Activated CD8-positive, alpha-beta memory T cell treated with anti-CD3 and anti-CD28 coated beads for 1 hour (primary cell): ENCODE measurements at places on chromosomes 7 and 10.

DNA sequence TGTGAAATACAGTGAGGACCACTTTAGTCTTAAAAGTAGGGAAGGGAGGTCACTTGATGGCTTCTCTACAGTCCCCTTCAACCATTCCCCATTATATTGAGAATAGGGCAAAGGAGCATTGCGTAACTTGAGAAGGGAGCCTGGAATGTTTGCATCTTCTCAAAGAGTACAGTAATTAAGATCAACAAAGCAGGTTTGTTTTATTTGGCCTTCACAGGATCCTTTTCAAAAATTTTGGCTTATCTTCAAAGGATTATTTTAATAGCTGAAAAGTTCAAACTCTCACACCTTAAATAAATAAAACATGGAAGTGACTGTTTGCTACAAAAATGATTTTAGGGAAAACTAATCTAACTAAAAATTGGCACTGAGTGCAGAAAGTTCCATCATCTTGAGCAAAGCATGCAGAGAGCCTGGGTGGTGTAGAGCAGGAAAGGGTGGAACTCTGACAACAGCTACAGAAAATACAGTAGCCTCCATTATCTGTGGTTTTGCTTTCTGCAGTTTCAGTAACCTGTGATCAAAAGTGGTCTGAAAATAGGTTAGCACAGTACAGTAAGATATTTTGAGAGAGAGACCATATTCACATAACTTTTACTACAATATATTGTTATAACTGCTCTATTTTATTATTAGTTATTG lies 214.0 kb downstream of the MDFIC start:
- DNase-seq, result no peak

- DNase-seq, result no peak
Measured at GRCh38 chr7:22425361-22425760, 68.4 kb upstream of the RAPGEF5 start.

DNA sequence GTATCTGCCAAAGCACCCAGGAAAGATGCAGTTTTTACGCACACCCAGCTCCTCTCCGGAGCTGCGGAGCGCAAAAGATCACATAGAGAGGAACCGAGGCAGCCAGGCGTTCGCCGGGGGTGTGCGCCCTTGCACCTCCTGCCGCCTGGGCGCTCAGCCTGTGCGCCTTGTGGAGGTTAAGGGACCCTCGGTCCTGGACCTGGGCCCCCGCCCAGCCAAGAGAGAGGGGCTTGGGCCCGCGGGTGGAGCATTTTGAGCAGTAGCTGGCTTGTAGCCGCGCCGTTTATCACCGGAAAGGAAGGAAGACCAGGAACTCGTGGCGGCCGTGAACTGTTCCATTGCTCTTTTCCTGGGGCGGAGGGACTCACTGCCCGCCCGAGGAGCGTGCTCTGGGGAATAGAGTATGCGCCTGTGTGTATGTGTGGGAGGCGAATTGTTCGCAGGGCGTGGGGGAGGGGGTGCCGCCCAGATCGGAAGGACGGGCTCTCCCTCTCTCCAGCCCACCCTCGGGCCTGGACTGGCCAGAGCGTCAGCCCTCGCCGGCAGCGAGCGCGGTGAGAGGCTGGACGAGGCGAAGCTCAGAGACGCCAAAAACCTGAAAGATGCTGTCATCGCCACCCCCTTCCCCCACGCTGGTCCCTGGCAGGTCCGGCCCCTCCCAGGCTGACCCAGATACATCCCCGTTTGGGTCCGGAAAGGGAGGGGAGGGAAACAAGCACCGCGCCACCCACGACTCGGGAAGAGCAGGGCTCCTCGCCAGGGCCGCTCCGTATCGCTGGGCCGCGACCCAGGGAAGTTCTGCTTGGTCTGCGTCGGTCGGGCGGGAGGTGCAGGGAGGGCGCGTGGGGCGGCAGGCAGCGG lies 1.2 kb upstream of the WNT2 start:
- no peak for DNase-seq

GRCh38 chr7:387132-388022 lies 97.4 kb downstream of the FOXL3 start:
- no peak for DNase-seq

- DNase-seq, result no peak
Measured at GRCh38 chr10:35848412-35848811, 206.3 kb upstream of the FZD8 start.

DNA sequence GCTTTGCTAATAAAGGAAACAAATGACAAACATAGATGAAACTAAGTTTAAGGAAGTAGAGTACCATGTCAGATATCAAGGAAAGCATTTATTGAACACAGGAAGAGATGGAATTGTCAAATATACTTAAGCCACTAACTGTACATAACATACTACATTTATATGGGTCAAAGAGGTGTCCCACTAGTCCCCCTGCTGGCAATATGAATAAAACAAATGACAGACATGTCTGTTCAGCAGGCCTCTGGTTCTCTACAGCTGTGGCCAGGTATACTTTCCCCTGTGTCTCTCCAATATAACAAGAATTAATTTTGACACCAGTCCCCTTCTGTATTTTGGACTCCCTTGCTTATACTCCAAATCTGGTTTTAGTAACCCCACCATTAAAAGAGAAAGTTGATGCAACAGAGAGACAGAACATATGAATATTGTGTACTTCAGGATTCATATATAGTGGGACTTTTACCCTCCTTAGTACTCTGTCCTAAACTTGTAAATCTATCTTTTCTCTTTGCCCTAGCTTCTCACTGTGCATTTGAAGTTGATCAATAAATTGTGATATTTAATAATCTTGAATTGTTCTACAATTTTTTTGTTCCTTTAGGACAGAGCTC lies 42.9 kb downstream of the CD36 start:
- DNase-seq, result no peak

DNA sequence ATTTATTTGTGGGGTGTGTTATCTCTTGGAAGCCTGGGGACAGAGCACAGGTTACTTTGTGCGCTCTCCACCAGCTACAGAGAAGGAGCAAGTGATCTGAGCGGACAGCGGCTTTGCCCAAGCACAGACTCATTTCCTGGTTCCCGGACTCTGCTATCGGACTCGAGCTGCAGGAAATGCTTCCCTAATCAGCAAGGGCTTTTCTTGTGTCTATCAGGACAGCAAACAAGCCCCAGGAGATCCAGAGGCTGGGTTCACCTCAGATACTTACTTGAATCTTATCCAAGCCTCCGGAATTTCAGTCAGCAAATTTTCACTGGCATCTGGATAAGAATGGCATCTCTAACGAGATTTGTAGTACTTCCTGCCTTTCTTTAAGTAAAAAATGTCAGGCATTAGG lies 27.8 kb downstream of the MRC1 start:
- DNase-seq, result no peak

DNA sequence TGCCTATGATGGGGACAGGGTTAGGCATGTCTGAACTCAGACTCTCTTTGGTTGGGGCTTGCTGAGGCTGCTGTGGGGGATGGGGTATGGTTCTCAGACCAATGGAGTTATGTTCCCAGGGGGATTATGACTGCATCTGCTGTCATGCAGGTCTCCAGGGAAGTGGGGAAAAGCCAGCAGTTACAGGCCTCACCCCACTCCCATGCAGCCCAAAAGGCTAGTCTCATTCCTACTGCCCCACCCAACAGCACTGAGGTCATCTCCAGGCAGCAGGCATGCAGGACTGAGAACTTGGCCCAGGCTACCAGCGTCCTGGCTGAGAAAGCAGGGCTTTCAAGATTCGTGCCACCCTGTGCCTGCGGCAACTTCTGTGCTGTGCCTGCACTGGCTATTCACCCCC lies 373.3 kb downstream of the HTR7 start:
- no peak for DNase-seq

- no peak for DNase-seq
Measured at GRCh38 chr10:124313374-124313773, 105.3 kb downstream of the OAT start.

DNA sequence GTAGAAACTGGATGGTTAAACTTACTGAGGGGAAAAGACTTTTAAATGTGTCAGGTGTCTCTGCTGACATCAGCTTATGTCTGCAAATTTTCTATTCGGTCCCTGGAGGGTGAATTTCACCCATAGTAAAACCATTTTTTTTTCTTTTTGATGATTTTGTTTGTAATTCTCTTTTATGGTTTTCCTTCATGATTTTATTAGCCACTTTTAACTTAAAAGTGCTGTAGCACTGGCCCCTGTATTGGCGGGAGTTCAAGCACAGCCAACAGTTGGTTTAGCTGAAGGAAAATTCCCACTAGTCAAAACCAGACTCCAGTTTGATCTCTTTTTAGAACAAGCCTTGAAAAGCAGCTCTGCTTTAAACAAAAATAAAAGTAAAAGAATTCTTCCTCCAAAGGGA lies 5.0 kb upstream of the ITGA8 start:
- no peak for DNase-seq

GRCh38 chr10:24882047-24882698 lies 70.2 kb downstream of the PRTFDC1 start:
- no peak for DNase-seq

DNA sequence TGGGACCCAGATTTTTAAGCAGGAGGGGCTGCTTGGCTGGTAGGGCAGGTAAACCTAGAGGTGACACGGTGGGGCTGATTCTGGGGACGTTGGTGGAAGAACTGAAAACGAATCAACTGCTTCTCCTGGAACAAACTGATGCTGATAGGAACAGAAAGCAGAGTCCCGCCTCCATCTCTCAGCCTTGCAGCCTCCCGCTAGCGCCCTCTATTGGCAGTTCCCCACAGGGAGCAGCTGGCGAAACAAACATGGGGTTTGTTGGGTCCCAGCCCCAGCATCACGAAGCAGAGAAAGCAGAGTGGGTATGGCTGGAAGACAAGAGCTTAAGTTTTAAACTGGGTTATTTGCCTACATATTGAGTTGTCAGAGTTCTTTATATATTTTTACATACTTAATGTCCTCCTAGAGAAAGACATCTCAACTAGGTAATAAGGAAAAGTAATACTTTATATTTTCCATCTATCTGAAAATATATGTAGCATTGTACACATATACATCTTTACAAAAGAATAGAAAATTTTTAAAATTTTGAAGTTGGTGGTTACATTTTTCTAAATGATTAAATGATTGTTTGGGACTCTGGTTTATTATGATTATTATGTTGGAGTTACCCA lies 42.3 kb upstream of the FOXI2 start:
- no peak for DNase-seq

DNA sequence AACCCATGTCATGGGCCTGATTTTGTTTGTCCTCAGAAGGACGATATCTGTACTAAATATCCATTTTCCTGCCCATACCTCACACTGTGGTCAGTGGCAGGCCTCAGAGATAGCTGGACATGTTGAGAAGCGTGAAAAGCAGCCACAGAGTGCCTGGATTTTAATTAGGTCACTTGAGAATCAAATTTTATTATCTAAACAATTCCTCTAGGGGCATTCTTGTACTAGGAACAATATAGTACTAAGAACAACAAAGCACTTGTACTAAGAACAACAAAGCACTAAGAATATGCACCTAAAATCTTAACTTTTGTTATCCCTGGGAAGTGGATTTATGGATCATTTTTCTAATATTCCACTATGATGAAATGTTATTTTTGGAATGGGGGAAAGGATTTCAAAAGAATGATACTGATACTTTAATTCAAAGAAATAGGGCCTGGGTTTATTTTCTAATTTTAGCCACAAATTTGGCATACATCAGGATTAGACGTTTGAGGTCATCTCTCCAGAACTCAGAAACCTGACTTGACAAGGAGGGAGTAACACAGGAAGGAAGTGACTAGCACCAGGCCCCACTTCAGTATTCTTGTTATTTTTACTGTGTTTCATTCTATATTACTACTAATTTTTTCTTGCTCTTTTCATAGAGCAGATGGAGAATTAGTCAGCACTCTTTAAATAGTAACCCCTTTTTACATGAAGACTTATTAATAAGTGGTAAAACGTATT lies 112.2 kb downstream of the EXOC4 start:
- DNase-seq, result no peak

GRCh38 chr10:17479822-17480221 lies 25.4 kb upstream of the ST8SIA6 start:
- DNase-seq, result no peak

- no peak for DNase-seq
Measured at GRCh38 chr7:41874201-41874785, 171.4 kb upstream of the INHBA start.

DNA sequence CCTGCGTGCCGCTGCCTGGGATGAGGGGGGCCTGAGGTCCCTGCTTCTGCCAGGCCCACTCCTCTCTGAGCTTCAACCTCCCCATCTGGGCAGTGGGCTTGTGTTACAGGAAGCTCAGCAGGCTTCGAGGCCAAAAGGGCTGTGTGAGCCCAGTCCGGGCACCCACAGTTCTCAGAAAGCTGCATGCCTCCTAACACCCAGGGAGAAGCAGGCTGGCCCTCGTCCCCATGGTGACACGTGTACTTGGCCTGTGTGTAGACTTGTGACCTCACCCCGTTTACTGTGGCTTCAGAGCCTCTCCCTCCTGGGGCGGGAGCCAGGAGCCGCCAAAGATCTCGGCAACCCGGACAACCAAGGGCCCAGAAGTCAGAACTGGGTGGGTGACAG lies 2.2 kb upstream of the GRIFIN start:
- no peak for DNase-seq

DNA sequence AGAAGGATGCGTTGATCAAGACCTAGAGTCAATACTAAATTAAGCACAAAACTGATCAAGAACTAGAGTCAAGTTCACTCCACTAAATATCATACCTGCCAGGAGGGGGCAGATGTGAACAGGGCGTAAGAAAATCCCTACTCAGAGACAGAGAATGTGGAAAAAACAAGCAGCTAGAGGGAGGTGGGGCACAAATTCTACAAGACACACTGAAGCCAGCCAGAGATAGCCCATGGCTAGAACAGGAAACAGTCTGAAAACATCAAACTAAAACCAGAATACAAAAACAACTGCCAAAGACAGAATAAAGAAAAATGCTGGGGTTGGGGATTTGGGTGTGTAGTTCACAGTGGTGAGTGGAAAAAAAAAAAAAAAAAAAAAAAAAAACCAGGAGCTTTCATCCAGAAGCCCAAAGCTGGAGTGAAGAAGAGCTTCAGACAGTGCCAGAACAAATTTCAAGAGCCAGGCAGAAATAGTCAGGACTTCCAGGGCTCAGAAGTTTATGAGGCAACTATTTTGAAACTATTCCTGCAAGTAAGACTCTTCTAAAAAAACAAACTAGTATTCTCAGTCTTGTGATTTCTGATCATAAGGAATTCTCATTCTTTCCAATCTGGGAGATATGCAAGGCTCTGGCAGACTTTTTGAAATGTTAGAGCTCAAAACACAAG lies 118.3 kb downstream of the CCDC71L start:
- no peak for DNase-seq

DNA sequence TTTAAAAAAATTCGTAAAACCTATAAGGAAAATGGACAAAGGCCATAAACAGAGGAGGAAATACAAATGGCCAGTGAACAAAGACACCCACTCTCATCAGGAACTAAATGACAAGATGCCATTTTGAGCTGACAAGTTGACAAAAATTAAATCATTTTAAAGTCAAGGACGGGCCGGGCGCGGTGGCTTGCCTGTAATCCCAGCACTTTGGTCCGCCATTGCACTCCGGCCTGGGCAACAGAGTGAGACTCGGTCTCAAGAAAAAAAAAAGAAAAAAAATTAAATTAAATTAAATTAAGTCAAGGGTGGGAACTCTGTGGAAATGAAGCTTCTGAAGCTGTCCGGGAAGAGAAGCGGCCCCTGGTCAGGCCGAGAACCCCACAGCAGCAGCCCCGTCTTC lies 1.2 kb upstream of the NOM1 start:
- DNase-seq, result no peak
